ENCODE measurements at places on chromosomes 11 and 22.

GRCh38 chr22:25908755-25909154, 166.8 kb downstream of the MYO18B start:
- no peak for DNase-seq

DNA sequence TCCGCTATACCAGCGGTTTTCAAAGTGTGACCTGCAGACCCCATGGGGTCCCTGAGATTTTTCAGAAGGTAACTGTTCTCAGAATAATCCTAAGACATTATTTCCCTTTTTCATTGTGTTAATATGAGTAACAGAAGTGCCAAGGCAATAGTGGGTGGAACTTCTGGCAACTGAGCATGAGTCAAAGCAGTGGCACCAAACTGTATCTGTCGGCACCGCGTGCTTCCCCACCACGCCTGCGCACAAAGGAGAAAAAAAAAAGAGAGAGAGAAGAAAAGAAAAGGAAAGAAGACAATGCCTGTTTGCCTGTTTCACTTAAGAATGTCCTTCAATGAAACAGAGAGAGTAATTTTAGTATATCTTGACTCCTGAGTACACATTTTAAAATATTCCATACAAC, 679.9 kb downstream of the OPCML start:
- no peak for DNase-seq

DNA sequence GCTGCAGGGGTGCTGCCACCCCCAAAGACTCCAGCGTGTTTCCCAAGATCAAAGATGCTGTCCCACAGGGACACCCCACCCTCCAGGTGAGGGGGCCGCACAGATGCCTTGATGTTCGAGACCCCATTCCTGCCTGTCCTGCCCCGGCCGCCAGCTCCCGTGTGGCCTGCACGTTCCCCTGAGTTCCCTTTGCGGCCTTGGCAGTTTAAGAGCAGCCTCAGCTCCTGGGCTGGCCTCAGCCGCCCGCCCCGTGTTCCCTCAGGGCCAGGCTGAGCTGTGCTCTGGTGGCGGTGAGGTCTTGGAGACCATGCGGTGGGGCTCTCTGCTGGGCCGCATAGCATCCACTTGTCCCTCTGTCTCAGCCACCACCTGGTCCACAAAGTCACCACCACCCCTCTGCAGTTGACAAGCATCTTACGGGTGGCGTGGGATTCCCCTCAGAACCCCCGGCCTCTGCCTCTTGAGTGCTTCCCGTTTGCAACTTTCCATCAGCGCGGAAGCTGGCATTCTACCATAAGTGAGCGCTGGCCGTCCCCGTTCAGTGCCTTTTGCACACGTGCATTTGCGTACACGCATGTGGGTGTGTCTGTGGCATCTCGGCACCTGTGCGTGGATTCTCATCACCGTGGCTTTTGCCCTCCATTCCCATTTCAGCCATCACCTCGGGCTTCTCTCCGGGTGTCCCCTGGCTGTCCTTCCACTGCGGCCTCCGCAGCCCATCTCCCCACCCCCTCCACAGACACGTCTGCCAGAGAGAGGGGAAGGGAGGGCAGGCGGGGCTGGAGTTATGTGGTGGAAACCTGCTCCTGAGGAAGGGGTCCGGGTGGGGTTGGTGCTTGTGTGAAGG, 35.9 kb downstream of the CTTN start:
- DNase-seq: no peak

DNA sequence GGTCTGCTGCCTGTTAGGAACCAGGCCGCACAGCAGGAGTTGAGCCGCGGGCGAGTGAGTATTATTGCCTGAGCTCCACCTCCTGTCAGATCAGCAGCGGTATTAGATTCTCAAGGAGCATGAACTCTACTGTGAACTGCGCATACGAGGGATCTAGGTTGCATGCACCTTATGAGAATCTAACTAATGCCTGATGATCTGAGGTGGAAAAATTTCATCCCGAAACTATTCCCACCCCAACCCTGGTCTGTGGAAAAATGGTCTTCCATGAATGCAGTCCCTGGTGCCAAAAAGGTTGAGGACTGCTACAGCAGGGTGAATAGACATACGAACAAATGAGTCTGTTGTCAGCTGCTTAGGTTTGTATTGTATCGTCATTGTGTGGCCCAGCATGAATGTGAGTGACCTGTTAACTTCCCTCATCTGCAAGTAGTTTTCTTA, 29.8 kb downstream of the RNF141 start:
- no peak for DNase-seq

DNA sequence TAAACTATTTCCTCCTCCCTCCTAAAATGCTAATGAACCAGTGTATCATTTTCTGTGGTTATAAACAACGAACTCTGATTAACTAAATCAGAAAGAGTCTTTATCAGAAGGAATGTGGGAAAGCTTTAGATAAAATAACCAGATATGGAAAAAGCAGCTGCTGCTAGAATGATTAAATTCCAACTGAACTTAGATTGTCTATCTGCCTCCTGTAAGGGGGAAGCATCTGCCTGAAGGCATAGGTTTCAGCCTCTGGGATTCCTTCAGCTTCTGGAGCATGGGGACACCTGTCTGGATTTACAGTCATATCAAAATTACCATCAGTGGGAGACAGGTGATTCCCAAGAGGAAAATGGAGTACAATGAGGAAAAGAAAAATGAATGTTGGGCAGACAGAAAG, 1095.5 kb upstream of the CCDC90B start:
- DNase-seq: no peak

DNA sequence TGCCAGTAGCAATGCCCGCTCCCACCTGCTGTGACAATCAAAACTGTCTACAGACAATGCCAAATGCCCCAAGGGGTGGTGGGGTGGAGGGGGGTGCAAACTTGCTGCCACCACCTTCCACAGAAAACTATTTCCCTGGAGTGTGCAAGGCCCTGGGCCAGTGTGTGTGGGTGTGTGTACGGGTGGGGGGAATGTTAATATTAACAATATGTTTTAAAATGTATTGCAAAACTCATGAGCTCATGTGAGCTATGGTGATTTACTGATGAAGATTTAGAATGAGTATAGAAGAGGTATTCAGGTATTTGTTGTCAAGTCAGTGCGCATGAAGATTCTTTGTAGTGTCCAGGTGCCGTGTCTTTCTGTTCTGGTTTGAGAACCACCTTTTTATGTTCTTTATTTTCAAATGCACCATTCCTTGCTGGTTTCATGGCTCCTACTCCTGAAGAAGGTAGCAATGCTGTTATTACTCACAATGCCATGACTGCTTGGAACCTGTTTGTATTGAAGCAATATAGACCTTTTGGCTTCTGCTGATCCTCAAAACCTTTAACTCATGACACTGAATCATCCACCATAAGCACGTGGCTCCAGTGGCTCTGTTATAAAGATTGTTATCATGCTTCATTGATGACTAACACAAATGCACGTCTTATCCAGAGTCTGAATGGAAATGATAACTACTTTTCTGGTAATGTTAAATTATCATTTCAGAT, 29.9 kb upstream of the AQP11 start:
- DNase-seq: no peak

DNA sequence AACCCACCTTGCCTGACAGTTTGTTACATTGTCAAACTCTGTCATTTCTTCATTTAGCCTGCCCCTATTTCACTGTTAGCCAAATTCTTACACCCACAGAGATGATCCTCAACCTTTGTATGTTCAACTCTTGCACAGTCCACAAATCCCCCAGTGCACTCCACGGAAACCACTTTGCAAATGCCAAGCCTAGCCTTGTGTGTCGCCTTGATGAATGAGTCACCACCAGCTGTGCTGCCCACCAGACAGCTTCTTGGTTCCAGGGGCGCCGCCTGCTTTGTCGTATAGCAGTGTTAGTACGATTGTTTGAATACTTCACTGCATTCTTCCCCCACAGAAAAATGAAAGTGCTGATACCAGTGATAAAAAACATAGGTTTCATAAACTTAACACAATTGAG, 686.3 kb downstream of the NTM start:
- no peak for DNase-seq

- DNase-seq: no peak
Observed at GRCh38 chr11:10301656-10302358, 3.1 kb upstream of the ADM start.

GRCh38 chr22:42951093-42951710, 63.7 kb downstream of the PACSIN2 start:
- no peak for DNase-seq

- DNase-seq: no peak
Observed at GRCh38 chr11:75272821-75273301, 32.3 kb downstream of the TPBGL start.

- peak; percentile 87 for DNase-seq
Observed at GRCh38 chr11:16987205-16987568, 27.0 kb downstream of the PLEKHA7 start.

- DNase-seq: no peak
Observed at GRCh38 chr11:16776711-16777612, 38.5 kb downstream of the C11orf58 start.

DNA sequence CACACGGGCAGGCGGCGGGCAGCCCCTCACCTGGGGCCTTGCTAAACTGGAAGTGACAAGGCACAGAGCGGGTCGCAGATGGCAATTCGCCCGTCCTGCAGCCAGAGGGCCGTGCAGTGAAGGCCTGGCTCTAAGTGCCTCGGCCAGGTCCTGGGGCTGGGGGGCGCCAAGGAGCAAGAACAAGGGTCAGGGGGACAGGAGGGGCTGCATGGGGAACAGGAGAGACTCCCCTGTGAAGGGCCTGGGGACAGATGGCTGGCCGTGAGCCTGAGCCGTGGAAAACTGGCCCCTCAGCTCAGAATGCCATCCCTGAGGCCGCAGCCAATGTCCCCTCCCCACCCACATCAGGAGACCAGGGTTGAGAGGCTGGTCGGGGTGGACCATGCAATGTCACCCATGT, 60.0 kb downstream of the RTL6 start:
- DNase-seq: no peak

DNA sequence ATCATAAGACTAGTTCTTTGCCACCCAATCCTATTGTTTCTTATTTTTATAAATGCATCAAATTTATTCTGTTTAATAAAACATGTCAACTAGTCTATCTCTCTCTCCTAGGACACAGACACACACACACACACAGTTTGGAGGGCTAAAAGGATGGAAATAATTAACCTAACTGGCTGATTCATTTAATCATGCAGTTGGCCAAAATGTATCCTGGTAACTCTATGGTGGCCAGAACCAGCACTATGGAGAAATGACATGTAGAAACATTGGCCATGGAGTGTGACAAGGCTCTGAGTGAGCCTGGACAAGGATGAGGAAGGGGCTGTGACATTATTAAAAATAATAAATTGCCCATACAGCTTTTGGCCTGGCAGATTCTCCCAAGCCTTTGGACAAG, 64.1 kb downstream of the CLPB start:
- DNase-seq: no peak

DNA sequence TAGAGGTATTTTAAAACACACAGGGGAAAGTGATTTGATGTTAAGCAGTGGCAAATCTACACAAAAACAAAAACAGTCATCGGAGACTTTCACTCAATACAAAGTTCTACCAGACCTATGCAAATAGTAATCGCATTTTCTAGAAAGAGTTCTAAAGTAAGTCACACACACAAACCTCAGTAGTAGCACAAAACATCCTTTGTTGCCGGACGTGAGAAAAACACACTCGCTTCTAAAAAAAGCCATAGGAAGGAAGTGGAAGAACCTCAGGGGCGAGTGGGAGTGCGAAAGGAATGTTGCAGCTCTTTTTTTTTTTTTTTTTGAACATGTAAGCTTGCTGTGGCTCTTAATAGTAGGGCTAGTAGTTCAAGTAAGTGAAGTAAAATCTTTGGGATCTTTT, 88.9 kb downstream of the MAML2 start:
- no peak for DNase-seq

DNA sequence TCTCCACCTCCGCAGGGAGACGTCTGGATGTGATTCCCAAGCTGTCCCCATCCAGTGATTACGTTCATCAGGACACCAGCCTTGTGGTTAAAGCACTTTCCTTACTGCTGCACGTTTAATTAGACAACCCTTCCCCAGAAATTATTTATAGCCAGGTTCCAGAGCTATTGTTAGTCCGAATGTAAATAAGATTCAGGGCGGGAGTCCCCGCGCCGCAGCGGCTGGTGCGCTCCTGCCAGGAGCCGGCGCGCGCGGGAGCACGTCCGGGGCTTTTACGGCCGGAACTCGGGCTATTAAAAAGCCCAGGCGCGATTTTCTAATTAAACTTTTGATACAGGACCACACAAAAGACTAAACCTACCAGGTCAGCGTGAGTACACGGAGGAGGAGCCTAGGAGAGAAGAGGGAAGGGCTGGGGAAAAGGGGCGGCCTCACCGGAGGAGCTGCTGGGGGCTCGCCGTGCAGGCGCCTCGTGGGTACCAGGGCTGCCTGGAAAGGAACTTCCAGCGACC, 538.3 kb downstream of the OPCML start:
- no peak for DNase-seq

DNA sequence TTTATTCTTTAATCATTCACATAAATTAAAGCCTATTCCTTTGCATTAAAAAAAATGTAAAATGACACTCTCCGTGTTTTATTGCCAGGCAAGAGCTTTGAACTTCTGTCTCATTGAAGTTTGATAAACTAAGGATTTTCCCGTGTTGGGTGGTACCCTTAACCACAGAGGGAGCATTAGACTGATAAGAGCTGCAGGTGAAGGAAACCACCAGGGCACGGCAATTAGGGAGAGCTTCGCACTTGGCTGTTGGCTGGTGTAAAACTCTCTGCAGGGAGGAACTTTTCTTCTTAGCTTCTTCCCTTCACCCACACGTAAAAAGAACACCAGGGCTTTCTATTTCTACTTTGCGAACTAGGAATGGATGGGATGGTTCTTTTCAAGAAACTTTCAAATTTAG, 47.0 kb downstream of the CSTPP1 start:
- no peak for DNase-seq

DNA sequence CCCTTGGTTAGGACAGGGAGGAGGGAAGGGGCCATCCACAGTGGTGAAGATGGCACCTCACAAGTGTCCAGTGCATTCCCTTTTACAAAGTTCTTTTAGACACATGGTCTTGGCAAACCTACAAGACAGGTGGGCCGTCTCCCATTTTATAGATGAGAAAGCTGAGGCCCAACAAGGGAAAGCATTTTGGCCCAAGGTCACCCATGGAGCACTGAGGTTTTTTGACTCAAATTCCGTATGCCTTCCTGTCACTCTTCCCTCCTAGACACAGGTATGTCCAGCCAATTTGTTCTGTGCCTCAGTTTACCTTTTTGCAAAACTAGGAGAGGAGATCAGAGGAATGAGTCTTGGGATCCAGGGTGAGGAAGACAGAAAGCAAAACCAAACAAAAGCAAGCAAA, 1.2 kb downstream of the C1QTNF4 start:
- DNase-seq: no peak

- DNase-seq: no peak
Observed at GRCh38 chr11:60360621-60361020, 17.7 kb upstream of the MS4A7 start.

DNA sequence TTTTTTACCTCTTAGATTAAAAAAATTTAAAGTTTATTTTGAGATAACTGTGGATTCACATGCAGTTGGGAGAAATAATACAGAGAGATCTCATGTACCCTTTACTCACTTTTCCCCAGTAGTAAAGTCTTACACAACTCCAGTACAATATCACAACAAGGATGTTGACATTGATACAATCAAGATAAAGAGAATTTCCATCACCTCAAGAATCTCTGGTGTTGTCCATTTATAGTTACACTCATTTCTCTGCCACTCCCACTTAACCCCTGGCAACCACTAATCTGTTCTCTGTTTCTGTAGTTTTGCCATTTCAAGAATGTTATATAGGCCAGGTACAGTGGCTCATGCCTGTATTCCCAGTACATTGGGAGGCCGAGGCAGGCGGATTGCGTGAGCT, 10.5 kb upstream of the ZBED5 start:
- DNase-seq: no peak

GRCh38 chr11:74980634-74981033, 8.1 kb upstream of the NEU3 start:
- no peak for DNase-seq

- peak; percentile 45 for DNase-seq
Observed at GRCh38 chr11:110434952-110435779, 5.4 kb downstream of the FDX1 start.

- no peak for DNase-seq
Observed at GRCh38 chr11:85874265-85874664, 19.1 kb downstream of the CCDC83 start.
